ENCODE measurements at places on chromosomes 3 and 15. TPM values are rescaled to one million over a fixed set of nuclear protein-coding genes. Genes with fewer than 3 reads are reported as not detected.

GRCh38 chr3:165816209-165816608 is 21.0 kb downstream of the BCHE start:
- no peak for DNase-seq

DNA sequence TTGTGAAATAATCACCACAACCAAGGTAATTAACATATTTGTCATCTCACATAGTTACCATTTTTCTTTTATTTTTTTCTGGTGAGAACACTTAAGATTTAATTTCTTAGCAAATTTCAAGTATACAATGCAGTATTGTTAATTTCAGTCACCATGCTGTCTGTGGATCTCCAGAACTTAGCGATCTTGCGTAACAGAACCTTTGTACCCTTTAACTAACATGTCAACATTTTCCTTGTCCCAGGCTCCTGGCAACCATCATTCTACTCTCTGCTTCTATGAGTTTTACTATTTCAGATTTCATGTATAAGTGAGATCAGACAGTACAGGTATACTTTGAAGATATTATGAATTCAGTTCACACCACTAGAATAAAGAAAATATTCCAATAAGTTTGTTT is 154.4 kb downstream of the KCNAB1 start:
- no peak for DNase-seq

DNA sequence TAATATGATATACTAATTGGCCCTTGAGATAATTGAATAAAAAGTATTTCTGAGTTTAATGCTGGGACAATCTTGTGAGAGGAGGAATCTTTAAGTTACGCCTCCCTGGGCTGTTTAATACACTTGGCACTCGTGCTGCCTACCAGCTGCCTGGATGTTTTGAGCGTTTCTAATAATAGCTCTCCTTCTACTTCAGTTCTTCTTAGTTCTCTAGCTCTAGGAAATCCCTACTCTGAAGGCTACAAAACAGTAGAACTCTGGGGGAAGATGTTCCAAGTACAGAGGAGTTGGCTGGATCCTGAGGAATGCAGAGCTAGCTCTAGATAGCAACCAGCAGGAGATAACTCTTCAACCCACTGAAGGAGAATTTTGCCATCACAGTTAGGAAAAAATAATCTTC is 3.5 kb downstream of the NAALADL2 start:
- no peak for DNase-seq

IQCF5 gene
- total RNA-seq, result not detected

DNA sequence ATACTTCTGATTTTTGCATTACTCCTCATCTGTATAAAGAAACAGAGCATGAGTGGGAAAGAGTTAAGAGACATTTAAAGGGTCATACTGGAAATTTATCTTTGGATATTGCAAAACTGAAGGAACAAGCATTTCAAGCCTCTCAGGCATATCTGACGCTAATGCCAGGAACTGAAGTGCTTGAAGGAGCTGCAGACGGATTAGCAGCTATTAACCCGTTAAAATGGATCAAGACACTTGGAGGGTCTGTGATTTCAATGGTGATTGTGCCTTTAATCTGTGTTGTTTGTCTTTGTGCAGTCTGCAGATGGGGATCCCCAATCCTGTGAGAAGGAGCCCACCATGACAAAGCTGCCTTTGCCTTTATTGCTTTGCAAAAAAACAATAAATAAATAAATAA is 202.5 kb upstream of the UBE3A start:
- DNase-seq, result no peak

- DNase-seq, result no peak
These were observed 265.4 kb downstream of the SLCO3A1 start for GRCh38 chr15:92118936-92119325.

GRCh38 chr3:114711321-114711886 is 417.6 kb downstream of the TIGIT start:
- DNase-seq, result no peak

- DNase-seq, result no peak
These were observed 415.9 kb upstream of the MDFIC2 start for GRCh38 chr3:70728311-70728710.

- no peak for DNase-seq
These were observed 68.1 kb upstream of the POMGNT2 start for GRCh38 chr3:43173949-43174348.

DNA sequence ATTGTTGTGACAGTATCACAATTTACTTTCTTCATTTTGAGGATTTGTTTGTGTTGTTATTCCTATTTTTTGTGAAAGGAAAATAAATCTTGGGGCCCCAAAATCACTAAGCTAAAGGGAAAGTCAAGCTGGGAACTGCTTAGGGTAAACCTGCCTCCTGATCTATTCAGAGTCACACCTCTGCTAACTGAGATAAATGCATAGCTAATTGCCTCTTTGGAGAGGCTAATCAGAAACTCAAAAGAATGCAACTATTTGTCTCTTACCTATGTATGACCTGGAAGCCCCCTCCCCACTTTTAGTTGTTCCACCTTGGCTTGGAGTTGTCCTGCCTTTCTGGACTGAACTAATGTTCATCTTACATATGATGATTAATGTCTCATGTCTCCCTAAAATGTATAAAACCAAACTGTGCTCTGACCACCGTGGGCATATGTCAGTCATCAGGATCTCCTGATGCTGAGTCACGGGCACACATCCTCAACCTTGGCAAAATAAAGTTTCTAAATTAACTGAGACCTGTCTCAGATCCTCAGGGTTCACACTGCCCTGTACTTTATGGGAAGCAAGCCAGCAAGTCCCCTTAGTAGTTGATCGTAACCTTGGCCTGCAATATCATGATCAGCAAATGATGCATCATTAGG is 523.2 kb upstream of the GOLIM4 start:
- DNase-seq, result no peak

Measured in glomerular endothelial cell (primary cell).